ENCODE measurements at places on chromosomes 7 and 10.

DNA sequence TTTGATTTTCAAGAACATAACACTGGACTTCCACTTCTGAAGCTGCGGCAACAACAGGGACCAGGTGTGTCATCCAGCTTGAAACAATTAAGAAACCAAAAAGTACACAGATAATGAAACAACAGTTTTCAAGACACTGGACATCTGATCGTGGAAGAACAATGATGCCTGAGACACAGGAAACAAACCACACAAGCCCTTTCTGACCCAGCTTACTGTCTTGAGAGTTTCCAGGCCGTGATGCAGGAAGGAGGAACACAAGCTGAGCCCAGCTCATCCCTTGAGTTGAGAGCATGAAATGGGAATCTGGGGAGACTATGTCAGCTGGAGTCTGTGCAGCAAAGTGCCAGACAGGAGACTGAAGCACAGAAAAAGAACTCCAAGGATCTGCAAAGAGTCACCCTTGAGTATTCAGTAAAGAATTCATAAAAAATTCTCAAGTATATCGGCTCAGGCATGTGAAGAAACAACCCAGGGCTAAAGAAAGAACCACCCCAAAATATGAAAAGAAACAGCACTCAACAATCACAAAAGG, 91.6 kb downstream of the RNF32 start:
- DNase-seq = no peak

DNA sequence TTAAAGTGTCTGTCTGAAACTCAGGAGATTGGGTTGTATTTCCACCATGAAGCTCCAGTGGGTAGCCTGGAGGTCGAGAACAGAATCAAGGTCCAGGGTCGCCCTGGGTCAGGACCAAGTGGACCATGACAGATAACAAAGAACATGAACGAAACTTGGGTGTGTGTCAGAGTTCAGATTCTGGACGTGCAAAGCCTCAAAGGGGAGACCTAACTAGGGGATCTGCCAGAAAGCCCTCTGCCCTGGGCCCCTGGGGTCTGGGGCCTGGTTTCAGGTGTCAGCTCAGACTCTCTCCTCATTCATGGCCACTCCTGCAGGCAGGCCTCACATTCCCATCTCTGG, 1.6 kb downstream of the RASSF4 start:
- no peak for DNase-seq

GRCh38 chr10:126504063-126504760, 115.9 kb upstream of the ADAM12 start:
- peak; percentile 15 for DNase-seq

DNA sequence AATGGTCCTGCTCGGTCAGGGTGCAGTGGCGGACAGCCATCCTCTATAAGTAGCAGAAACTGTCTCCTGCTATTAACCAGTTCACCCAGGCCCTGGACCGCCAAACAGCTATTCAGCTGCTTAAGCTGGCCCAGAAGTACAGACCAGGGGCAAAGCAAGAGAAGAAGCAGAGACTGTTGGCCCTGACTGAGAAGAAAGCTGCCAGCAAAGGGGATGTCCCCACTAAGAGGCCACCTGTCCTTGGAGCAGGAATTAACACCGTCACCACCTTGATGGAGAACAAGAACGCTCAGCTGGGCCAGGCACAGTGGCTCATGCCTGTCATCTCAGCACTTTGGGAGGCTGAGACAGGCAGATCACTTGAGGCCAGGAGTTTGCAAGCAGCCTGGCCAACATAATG, 5.6 kb upstream of the NSUN5 start:
- DNase-seq = no peak

- no peak for DNase-seq
Measured at GRCh38 chr10:74078037-74078436, 72.6 kb downstream of the AP3M1 start.

GRCh38 chr10:5023177-5023805, 19.6 kb upstream of the AKR1C2 start:
- no peak for DNase-seq

Data from D341Med (cell line).